HTR-8/SVneo (cell line): ENCODE measurements at places on chromosomes 3 and 15.
A peak's percentile ranks its signal among the peaks of the same experiment; 100 is the strongest.

DNA sequence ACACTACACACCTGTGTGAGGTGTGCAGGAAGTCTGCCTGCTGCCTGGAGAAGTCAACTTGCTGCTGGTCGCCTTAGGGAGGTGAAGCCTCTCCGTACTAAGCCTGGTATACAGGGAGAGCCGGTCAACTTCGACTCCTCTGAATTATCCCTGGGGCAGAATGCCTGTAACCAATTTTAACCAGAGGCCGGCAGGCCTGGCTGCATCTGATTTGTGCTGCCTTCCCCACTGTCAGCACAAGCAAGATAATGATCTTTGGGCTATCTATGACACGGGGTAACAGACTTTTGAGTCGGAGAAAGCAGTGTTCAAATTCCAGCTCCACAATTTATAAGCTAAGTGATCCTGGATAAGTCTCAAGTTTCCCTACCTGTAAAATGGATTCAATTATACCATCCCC is 42.3 kb downstream of the MAGEF1 start:
- DNase-seq: no peak

DNA sequence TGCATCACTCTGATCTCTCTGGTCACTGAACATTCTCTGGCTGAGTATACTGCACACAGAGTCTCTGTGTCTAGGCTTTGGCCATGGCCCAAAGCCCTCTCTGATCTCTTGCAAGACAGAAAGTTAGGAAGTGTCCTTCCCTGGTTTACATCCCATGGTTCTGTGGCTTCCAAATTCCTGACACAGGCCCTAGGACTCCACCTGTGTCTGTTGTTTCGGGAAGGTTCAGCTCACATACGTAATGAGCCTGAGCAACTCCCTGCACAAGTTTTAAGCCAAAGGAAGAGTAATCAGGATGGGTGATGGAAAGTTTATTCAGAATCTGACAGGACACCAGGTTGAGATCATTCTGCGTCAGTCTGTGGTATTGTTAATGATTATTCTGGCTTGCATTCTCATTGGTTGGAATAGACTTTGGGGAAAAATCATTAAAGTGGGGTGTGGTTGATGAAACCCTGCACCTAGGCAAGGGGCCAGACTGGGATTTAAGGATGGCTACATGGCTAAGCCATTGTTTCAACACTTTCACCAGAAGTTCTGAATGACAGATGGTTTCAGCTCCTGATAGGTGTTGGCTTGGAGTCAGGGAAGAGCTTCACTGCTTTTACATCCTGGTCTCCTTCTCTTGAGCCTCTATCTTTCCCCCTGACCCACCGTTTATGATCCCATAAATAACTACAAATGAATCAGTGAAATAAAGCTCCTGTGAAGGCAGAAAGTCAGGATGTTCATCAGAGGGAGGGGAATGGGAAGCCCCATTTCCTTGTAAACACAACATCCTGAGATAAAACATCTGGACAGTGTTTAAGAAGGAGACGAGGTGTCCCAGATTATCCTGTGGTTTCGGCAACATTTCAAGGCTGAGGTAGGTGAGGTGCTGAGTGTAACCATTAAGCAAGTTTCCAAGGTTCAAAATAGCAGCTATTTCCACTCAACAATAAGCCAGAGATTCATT is 14.1 kb downstream of the LCMT2 start:
- DNase-seq: no peak

GRCh38 chr15:78208887-78209645 is 25.3 kb downstream of the ACSBG1 start:
- DNase-seq: no peak

- peak; percentile 51 for DNase-seq
Measured at GRCh38 chr3:69784954-69785514, 45.8 kb downstream of the MITF start.

- DNase-seq: no peak
Measured at GRCh38 chr15:31465083-31465955, 138.7 kb downstream of the KLF13 start.

GRCh38 chr3:45477041-45477725 is 88.8 kb downstream of the LARS2 start:
- DNase-seq: no peak

- no peak for DNase-seq
Measured at GRCh38 chr15:79592126-79592525, 160.0 kb downstream of the MINAR1 start.

GRCh38 chr15:56608140-56608778 is 125.0 kb downstream of the ZNF280D start:
- no peak for DNase-seq

DNA sequence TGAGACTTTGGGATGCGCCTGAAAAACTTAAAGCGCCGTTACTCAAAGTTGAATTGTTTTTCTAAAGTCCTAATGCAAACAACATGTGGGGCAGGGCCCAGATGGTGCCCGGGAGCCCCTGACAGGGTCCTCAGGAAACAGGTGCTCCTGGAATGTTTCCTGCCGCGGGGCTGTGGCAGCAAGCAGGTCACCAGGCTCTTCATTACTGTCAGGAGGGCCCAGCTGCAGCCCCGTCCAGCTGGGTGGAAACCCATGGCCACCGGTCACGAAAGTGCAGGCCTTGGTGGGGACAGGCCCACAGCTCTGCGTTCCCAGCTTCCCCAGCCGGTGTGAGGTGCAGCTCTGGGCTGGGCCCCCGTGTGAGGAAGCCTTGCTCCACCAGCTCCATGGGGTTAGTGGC is 63.9 kb upstream of the GATA2 start:
- DNase-seq: no peak

DNA sequence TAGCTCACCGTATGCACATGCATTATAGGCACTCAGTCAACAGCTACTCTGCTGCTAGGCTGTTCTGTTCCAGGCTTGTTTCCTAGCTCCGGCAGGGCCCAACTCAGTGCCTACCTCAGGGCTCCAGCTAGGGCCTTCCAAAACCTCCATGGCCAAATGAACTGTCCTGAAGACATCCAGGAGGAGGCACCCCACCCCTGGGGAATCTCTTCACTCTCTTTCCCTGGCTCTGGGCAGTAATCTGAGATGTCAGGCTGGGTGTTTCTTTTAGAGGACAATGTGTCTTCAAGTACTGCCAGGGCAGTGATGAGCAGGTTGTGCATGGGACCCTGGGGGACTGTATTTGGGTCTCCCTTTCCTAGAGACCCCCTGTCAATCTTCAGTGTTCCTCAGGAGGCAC is 38.3 kb upstream of the TPM1 start:
- no peak for DNase-seq

GRCh38 chr15:100572362-100572983 is 29.5 kb downstream of the LINS1 start:
- DNase-seq: no peak

GRCh38 chr3:162354356-162354755 is 857.7 kb downstream of the OTOL1 start:
- DNase-seq: no peak

GRCh38 chr3:80014576-80014975 is 246.8 kb upstream of the ROBO1 start:
- DNase-seq: no peak

DNA sequence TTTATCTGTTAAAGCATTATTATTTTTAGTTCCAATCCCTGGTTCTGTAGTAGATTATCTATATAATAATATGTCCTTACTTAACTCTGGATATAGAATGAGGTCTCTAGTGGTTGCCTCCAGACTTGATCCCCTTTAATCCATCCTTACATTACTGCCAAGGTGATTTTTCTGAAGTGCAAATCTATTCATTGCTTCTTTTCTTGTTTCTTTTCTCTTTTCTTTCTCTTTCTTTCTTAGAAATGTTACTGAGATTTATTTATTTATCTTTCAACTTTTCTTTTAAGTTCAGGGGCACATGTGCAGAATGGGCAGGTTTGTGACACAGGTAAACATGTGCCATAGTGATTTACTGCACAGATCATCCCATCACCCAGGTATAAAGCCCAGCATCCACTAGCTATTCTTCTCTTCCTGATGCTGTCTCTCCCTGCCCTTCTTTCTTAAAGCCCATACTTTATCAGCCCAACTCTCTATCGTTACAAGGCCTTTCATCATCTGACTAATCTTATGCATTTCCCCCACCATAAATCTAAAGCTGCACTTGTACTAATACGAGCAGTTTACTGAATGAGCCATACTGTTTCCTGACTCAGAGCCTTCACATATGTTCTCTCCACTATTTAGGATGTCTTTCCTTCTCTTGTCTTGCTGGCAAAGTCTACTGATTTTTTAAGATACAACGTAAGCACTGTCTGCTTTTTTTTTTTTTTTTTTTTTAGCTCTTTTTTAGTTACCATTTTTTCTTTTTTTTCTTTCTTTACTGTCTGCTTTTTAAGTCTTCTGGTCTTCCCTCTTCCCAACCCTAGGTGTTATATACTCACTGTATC is 4.6 kb downstream of the GLCE start:
- no peak for DNase-seq

DNA sequence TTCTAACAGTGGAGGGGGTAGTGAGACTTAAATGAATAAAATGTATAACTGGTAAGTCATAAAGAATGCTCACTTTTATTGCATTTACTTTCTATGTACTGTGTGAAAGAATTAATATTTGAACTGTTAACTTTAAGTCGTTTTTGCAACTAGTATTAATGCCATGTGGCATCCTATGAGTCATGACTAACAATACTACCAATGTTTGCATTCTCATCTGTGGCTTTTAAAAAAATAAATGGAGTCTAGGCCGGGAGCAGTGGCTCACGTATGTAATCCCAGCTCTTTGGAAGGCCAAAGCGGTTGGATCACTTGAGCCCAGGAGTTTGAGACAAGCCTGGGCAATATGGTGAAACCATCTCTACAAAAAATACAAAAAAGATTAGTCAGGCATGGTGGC is 5.2 kb downstream of the C3orf49 start:
- DNase-seq: no peak

DNA sequence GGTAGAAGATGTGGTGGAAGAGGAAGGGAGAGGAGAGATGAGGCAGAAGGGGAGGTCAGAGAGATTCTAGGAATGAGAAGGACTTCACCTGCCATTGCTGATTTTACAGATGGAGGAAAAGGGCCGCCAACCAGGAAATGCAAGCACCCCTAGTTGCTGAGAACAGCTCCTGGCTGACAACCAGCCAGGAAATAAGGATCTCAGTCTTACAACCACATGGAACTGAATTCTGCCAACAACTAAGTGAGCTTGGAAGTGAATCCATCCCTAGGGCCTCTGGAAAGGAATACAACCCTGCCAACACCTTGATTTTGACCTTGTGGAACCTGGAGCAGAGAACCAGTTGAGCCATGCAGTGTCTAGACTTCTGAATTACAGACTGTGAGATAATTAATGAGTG is 86.6 kb downstream of the EDEM1 start:
- no peak for DNase-seq

DNA sequence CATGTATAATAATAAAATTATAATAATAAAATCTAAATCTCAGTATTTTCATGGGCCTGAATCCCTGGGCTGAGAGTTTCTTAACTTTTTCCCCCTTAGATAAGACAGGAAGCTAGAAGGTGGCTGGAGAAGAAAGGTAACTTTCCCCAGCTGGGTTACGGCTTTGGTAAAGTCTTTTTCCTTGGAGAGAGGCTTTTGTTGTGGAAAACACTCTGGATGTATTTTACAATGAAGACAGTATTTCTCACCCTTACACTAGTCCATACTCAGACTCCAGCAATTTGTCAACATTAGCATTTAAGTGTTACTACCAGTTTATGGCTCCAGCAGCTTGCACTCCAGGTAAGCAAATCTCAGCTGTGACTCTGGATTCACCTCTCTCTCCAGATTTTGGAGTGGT is 34.9 kb downstream of the APH1B start:
- no peak for DNase-seq

GRCh38 chr3:16498130-16498890 is 15.2 kb downstream of the RFTN1 start:
- no peak for DNase-seq

- DNase-seq: no peak
Measured at GRCh38 chr3:192011137-192011536, 550.2 kb downstream of the PYDC2 start.

DNA sequence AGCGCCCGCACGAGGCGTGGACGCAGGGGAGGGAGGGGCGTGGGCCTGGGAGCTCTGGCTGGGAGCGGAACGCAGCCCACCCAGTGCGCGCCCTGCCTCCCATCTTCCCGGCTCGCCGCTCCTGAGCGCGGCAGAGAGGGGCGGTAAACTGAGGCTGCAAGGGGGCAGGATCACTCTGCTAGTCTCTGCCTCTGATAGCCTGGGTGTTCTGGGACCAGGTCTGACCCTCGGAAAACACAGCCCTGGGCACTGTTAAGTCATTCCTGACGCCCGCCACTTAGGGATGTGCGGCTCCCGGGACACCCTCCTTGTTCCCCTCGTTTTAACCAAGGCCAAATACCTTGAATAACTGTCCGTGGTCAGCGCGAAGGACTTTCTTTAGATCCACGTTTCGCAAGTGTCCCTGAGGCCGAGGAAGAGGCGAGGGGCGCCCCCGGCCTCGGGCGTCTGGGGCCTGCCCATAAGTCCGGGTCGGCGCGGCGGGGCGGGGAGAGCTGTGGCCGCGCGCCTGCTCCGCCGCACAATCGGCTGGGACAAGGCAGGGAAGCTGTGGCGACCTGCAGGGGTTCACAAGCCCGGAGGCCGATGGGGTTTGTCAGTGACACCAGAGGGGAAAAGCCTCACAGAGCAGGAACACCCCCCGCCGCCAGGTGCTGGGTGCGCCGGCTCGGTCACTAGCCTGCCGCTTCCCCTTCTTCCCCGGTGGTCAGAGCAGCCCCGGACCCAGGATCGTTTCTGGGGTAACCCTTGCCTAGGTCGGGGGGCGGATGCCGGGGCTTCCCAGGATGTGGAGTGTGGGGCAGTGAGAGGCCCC is 1.5 kb downstream of the ITPKA start:
- no peak for DNase-seq

DNA sequence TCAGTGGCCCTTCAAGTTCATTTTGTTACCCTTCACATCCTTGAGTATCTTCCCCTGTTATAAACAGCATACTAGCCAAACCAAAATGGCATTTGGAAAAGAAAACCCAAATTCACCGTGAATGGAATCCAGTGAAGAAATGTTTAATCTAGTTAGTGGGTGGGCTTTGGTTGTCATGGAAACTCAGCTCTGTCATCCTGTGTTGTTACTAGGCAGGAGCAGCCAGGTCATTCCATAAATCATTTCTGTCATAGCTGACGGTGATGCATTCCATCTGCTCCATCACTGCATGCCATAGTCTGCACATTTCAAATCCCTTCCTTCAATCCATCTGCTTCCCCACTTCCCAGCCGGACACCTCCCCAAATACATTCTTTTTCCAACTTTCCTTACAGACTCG is 140.4 kb upstream of the CGNL1 start:
- DNase-seq: peak; percentile 69

DNA sequence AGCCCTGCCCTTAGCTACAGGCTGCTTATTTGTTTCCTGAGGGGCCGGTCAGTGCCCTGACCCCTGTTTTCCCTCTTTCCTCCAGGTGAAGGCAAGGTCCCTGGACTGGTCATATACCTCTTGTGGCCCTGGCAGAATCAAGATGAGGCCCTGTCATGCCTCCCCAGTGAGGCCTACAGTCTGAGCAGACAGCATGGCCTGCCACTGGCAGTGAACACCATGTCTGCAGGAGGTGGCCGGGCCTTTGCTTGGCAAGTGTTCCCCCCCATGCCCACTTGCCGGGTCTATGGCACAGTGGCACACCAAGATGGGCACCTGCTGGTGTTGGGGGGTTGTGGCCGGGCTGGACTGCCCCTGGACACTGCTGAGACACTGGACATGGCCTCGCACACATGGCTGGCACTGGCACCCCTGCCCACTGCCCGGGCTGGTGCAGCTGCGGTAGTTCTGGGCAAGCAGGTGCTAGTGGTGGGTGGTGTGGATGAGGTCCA is 1.2 kb downstream of the KLHDC8B start:
- DNase-seq: no peak
